ENCODE measurements at places on chromosomes 2 and 18. TPM values are rescaled to one million over a fixed set of nuclear protein-coding genes. Genes with fewer than 3 reads are reported as not detected.

DNA sequence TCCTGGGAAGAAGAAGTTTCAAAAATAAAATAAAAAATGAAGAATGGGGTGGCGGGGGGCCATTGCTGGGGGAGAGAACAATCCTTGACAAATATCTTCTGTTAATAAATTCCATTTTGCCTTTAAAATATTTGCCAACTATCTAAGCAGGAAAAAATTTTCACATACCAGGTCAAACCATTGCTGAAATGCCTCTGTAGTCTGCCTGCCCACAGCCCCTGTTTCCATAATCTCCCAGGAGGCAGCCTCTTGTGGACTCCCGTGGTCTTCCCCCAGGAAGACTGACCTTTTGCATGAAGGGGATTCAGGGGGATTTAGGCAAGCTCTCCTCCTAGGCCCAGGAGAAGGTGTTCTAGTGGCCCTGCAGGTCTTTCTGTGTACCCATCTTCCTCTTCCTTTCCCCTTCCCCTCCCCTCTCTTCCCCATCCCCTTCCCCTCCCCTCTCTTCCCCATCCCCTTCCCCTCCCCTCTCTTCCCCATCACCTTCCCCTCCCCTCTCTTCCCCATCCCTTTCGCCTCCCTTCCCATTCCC lies 61.0 kb downstream of the RPL37A start:
- DNase-seq, result no peak

DNA sequence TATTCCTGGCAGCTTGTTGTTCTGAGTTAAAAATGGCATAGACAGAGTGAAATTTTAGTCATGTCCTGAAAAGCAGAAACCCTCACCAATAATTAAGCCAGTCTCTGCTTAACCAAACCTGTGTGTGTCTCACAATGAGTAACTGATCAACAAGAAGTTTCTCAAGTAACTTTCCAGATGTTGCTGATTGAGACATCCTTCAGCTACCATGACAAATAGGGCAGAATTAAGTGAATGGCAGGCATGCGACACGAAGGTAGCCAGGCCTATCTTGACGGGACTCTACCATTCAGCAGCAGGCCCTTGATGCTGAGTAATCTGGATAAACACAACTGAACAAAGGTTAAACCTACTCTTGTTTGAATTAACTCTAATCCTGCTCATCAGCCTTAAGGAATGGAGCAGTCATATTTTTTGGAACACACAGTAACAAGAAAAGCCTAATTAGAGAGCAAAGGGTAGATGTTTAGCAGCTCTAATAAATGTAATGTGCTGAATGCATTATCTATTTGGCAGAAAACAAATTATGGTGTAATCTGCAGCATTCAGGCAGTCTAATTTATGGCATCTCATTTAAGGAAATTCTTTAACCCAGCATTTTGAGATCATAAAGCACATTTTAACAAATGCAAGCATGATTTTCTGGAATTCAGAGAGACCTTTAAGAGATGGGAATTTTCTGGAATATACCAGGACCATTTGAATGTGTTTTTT lies 159.5 kb upstream of the EPHA4 start:
- no peak for DNase-seq

DNA sequence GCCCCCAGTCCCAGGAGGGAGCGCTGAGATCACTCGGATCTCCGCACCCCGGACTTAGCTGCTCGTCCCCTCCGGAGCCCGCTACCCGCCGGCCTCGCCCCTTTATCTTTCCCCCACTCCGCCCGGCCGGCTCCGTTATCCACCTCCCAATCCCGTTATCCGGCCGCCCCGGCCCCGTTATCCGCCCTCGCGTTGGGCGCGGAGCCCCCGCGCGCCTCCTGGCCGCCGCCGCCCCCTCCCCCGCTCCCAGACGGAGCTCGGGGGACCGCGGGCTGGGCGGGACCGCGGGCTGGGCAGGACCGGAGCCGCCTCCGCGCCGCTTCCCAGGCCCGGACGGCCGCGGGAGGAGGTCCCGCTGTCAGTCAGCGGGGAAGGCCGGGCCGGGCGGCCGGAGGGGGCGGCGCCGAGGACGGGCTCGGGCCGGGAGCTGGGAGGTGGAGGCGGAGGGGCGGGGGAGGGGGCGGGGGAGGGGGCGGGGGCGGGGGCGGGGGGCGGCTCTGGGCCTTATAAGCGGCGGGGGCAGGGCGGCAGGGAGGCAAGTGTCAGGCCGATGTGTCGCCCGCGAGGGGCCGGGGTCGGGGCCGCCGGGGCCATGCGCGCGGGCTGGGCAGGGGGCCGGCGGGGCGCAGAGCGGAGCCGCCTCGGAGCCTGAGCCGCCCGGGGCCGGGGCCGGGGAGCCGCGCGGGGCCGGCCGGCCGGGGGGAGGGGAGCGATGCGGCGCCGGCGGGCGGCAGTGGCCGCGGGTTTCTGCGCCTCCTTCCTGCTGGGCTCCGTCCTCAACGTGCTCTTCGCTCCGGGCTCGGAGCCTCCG lies at the start of gene PKDCC:
Gene PKDCC (plus strand): TSS at position 534 of the 811 bp plus-strand sequence. CDS start 179 bp downstream, at position 713.
- no peak for DNase-seq

POTEJ gene
- not detected for total RNA-seq

TBR1 gene
- not detected for total RNA-seq

GRCh38 chr2:139365189-139365588 lies 585.0 kb upstream of the NXPH2 start:
- no peak for DNase-seq

GRCh38 chr2:75079575-75079974 lies 119.7 kb downstream of the TACR1 start:
- DNase-seq, result no peak

- DNase-seq, result no peak
These were observed 316.5 kb downstream of the CYP26B1 start for GRCh38 chr2:71831193-71831577.

DNA sequence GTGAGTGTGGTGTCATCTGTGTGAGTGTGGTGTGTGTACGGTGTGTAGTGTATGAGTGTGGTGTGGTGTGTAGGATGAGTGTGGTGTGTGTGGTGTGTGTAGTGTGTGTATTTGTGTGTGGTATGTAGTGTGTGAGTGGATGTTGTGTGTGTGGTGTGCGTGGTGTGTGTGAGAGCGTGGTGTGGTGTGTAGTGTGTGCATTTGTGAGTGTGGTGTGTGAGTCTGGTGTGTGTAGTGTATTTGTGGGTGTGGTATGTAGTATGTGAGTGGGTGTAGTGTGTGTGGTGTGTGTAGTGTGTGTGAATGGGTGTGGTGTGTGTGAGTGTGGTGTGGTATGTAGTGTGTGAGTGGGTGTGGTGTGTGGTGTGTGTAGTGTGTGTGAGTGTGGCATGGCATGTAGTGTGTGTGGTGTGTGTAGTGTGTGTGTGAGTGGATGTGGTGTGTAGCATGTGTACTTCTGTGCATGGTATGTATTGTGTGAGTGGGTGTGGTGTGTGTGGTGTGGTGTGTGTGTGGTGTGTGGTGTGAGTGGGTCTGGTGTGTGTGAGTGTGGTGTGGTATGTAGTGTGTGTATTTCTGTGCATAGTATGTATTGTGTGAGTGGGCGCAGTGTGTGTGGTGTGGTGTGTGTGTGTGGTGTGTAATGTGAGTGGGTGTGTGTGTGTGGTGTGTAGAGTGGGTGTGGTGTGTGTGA lies 227.8 kb downstream of the BCL2 start:
- no peak for DNase-seq

HOXD12 gene
- not detected for total RNA-seq

DNA sequence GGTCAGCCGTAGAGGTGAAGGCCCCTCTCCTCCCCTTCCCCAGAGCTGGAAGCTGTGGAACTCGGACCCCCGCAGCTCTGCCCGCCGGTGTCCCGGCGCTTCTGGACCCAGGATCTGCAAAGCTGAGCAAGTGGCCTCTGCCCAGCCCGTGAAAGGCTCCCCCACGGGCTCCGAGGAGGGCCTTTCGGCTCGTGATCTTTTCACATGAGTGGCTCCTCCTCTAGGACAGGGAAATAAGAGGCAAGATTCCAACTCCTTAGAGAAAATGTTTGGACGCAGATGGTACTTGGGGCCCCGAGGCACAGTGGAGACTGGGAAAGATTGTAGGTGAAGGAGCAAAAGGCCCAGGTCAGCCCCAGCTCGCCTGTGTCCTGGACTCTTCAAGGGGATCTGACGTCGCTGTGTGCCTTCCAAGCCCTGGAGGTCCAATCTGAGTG lies 48.2 kb upstream of the SP3 start:
- DNase-seq, result no peak

- DNase-seq, result no peak
These were observed 438.2 kb downstream of the MEIS1 start for GRCh38 chr2:66872986-66873754.

- DNase-seq, result no peak
These were observed 468.2 kb upstream of the TNP1 start for GRCh38 chr2:217327953-217328621.

GRCh38 chr18:39186008-39186407 lies 1620.4 kb upstream of the CELF4 start:
- no peak for DNase-seq

DNA sequence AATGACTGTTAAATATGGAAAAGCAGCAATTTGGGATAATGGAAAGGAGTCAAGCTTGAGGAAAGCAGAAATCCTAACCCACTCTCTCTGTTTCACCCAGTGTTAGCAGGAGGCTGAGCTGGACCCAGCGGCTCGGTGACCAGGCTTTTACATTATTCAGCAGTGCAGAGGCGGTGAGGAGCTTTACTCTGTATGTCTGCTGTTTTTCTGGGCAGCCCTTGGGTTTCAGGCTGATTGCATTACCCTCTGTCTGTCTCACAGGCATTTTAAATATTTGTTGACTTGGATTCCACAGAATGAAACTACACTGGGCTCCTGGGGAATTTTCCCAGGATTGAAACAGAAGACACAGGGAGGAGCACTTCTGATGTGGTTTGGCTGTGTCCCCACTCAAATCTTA lies 368.0 kb downstream of the GALR1 start:
- no peak for DNase-seq

ST8SIA3 gene
- not detected for total RNA-seq

GRCh38 chr2:190382851-190383250 lies 25.3 kb upstream of the MFSD6 start:
- peak; percentile 14 for DNase-seq

ZNF804A gene
- not detected for total RNA-seq

Measured in activated T-cell treated with anti-CD3 and anti-CD28 coated beads, Interleukin-2, amount 50 U/mL, for 4 hours (primary cell).